Activated naive CD4-positive, alpha-beta T cell (primary cell): ENCODE measurements at places on chromosomes 2 and 18.

GRCh38 chr2:226079671-226080181 lies 680.2 kb downstream of the NYAP2 start:
- DNase-seq = no peak

GRCh38 chr2:73386342-73386868 lies 769 bp downstream of the ALMS1 start:
- DNase-seq = no peak

DNA sequence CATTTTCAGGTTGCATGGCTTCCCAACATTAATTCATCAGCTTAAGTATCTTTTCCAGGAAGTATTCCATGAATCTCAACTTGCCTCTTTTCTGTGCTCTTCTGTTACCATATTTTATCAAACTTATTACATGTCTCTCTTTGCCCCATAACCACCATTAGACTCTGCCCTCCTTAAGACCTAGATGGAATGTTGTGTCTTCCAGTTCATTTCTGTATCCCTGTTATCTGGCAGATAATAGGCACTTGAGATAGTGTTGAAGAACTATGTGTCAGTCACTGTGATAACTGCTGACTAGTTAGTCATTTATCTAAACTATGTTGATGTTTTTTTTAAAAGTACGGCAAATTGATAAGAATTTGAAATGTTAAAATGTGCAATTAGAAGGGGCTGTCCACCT lies 41.8 kb downstream of the GLS start:
- no peak for DNase-seq

DNA sequence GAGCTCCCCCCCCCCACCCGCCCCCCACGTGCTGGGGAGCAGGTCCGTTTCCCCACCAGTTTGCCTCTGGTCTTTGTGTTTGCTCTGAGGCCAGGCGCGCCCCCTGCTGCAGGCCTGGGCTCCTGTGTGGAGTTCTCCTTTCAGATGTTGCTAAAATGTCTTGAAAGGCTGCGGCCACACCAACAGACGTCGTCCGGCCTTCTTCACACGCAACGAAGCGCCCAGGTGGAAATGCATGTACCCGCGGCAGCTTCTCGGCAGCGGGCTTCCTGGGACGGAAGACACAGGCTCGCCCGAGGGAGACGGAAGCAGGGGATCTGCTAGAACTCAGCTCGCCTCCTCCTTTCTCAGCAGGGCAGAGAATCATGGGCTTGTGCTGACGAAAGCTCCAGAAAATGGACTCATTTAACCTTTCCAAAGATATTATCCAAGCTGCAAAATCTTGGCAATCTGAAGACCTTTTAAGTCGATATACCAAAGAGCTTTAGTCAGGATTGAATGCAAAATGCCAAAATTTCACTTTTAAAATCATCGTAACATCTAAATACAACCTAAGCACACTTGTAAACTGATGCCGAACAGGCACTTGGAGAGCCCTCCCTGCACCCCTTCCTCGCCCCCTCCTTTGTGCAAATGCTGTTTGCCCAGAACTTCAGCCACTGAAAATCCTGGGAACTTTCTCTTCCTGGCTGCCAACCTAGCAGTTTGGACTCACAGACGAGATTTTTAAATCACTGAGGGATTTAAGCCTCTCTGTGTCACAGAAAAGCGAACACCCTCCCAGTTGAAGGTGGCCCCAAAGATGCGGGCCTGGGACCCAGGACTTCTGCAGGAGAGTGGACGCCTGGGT lies 125.5 kb upstream of the ZNF516 start:
- DNase-seq = no peak

- no peak for DNase-seq
These were observed 265.0 kb upstream of the SLC8A1 start for GRCh38 chr2:40716879-40717278.

DNA sequence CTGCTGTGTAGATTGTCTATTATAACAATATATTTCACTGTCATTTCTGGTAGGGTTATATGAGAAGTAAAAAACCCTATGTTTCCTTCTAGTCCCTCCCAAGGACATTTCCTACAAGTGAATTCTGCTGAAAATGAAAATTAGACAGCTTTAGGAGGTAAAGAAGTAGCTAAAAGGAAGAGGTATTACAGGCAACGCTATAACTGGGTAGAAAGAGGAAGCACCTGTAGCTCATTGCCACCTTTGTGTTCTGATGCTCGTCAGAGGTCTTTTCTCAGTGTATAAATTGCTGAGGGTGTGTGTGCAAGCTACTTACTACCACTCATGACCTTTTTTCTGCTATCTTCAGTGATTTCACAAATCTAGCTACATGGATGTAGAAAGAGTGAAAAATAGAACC lies 1.4 kb downstream of the DNAJC10 start:
- no peak for DNase-seq

GRCh38 chr2:222689322-222689721 lies 17.9 kb downstream of the MOGAT1 start:
- DNase-seq = no peak

- no peak for DNase-seq
These were observed 237.3 kb upstream of the THUMPD2 start for GRCh38 chr2:40016151-40016885.

DNA sequence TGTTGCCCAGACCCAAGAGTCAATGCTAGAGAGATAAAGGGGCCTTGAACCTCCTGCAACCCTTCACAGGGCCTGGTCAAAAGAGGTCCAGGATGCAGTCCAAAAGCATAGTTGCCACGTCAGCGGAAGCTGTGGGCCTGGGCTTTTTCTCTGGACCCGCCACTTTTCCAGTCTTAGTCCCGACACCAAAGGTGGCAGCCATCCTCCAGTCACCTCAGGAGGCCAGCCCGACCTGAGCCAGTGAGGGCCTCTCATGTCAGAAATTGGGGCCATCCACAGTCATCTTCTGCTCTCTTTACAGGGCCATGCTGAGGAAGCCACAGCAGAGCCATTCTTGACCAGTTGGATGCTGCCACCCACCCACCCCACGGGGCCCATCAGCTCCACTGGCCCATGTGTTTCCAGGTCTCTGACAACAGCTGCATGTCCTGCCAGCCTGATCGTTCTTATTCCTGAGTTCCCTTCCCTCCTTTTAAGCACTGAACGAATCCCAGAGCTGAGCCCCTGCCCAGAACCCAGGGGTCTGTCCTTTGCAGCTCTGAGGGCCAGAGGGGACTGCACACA lies 34.1 kb upstream of the KLHL29 start:
- DNase-seq = no peak

DNA sequence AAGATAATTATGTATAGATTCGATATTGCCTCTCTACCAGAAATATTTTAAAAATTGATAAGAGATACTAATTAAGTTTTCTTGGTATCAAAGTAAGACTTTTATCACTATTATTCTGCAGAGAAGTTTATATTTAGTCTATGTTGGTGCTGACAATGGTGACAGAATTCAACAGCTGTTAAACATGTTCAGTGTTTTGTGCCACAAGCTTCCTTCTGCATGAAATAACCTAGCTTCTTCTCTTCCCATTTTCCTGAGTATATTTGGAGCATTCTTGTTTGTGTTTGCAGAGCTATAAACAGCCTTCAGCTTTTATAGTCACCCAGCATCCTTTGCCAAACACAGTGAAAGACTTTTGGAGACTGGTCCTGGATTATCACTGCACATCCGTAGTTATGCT lies 229.2 kb upstream of the RAB12 start:
- no peak for DNase-seq

DNA sequence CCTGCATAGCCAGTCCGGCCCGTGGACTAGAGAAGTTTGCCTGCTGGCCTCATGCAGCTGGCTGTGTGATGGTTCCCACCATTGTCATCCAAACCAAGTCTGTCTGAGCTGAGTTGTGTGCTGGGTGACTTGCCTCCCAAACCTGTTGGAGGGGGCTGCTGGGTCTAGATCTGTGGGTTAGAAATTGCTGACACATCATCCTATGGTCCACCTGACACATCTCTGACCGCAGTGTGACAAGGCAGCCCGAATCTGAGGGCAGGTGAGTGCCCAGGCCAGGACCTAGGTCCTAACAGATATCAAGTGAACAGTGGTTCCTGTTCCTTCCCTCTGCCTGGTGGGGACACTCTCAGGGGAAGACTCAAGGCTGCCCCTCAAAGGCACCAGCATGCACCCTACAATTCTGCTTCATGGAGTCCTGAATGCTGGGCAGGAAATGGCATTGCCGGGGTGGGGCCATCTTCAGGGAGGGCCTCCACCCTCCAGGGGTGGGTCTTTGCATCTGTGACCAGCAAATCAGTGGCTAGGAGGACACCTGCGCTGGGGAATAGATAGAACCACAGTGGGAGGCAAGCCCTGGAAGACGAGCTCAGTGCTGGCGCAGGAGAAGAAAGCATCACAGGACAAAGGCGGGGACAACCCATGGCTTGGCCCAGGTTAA lies 117.9 kb upstream of the ID2 start:
- no peak for DNase-seq

DNA sequence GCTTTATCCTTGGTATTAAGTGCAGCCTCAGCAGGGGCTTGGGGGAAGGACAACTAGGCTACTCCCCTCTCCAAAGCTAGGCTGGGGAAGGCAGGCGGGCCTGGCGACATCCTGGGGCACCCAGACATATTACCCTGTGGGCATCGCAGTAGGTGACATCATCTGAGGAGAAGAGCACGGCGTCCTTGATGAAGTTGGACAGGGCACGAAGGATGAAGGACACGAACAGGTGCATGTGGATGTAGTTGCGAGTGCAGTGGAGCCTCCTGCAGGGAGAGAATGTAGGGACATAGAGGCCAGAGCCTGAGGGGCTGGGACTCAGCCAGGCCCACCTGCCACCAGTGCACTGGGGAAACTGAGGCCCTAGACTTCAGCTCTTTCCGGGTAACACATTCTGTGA lies 32.3 kb downstream of the TMEM37 start:
- DNase-seq = no peak

DNA sequence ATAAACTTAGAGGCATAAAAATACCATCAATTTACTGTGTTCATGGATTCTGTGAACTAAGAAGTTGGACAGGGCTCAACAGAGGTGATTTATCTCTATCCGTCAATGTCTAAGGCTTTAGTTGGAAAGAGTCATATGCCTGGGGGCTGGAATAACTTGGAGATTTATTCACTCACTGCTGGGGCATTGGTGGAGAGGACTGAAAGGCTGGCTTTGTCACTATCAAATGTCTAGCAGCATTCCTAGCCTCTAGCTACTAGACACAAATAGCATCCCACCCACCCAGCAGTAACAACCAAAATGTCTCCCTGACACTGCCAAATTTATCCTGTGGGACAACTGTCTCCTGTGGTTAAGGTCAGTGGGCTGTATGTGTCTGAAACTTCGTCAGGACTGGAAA lies 71.0 kb downstream of the EVA1A start:
- DNase-seq = no peak

- DNase-seq = no peak
These were observed 3.1 kb downstream of the CCL20 start for GRCh38 chr2:227816507-227817294.

DNA sequence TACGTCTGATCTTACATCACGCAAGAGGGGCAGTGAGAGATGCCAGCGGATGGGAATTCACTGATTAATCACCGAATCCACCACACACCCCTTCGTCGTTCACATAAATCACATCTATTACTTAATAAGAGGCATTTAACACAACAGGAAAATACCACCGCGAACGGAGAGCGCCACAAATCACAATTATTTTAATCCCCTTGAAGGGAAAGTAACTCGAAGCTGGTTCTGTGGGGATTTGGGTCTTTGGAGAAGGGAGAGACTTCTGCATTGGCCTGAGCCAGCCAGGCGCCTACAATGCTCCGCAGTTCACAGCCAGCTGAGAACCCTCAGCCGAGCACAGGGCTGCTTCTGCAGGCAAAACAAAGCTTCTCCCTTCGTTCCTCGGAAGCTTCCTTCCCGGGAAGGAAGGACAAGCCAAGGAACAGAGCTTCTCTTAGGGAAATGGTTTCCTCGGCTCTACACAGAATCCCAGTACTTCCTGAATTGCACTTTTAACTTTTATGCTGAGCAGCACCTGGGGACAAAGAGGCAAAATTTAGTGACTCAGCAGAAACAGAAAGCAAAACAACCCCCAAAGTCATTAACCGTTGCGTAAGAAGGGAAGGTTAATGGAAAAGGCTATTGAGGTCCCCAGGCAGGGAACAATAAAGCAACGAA lies at the start of gene LRP1B:
LRP1B (minus strand) TSS at position 7 of the 660 bp plus-strand sequence. CDS start 287 bp downstream, outside the sequence.
- DNase-seq = no peak

- DNase-seq = no peak
These were observed 96.0 kb downstream of the HNMT start for GRCh38 chr2:138060301-138060635.

- DNase-seq = no peak
These were observed 70.0 kb downstream of the ACSL3 start for GRCh38 chr2:222930862-222931261.

GRCh38 chr2:211652327-211652726 lies 886.3 kb downstream of the ERBB4 start:
- DNase-seq = no peak

DNA sequence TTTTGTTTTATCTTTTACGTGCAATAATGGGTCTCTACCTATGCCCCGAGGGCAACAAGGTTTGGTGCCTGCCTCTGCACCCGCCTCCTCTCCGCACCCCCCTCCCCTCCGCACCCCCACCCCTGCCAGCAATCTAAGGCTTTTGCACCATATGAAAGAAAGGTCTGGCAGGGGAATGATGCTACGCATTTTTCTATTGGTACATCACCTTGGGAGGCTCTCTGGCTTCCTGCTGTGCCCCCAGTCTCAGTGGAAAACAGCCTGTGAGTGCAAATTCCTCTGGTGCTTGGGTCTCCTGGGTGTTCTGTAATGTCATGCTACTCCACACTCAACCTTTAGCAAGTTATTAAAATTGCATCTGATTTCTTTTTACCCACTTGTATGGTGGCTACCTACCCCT lies 161.3 kb upstream of the SMAD7 start:
- no peak for DNase-seq

- no peak for DNase-seq
These were observed 76.5 kb downstream of the CDCA7 start for GRCh38 chr2:173431191-173431590.
